GM13977 (cell line): ENCODE measurements at places on chromosomes 2 and 18.

- no peak for DNase-seq
Observed at GRCh38 chr2:30372826-30373225, 74.2 kb upstream of the LCLAT1 start.

- no peak for DNase-seq
Observed at GRCh38 chr2:68579689-68580088, 63.7 kb upstream of the PROKR1 start.

GRCh38 chr2:129859175-129859574 lies 120.3 kb upstream of the RAB6C start:
- no peak for DNase-seq

DNA sequence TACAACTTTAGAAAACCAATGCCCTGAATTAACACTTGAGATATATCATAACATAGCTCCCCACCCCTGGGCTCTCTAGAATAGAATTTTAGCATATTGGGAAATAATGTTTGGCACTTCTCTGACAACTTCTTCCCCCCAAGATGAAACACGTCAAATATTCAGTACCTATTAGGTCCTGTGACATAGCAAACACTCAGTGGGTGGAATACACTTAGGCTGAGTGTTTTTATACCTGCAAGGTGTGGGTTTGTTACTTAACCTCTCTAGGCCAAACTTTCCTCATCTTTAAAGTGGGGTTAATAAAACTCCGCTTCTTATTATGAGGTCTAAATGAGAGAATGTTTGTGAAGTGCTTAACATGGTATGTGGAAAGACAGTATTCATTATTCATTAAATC lies 56.1 kb downstream of the LAMA3 start:
- DNase-seq = no peak

GRCh38 chr2:220847006-220847405 lies 725.1 kb downstream of the EPHA4 start:
- no peak for DNase-seq

DNA sequence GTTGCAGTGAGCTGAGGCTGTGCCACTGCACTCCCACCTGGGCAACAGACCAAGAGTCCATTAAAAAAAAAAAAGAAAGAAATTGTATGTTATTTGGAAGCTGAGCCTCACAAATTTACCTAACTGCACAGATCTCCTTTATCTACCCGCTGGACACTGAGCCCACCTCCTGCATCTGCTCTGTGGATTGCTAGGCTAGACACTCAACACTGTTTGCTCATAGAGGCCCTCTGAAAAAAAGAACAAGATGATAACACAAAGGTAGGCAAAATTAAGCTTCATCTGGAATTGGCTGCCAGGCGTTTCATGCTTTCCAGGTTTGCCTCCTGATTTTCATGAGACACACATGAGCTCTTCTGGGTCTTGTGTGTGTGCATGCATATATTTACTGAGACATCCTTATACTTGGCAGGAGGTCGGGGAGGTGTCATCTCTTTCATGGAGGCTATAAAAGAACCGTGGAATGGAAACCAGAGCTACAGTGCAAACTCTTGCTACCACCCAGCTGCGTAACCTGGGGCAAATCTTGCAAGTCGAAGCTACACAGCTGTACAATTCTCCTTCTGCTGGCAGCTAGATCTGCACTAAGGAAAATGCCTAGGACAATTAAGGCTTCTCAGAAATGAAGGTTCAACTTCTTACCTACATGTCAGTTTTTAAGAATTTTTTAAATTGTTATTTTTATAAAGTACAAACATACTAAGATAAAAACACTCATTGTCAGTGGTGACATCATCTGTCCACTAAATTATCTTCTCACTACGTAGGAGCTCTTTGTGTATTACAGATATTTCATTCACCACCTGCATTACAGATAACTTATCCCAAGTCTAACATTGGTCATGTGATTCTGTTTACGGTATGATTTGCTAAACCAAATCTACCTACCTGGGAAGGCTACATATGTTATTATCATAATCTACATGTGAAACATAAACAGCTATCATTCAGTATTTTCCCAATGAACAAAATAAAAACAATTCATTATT lies 63.1 kb downstream of the CABYR start:
- DNase-seq = no peak

GRCh38 chr2:49801898-49802450 lies 647.7 kb upstream of the FSHR start:
- DNase-seq = no peak

GRCh38 chr2:41737888-41738287 lies 309.9 kb upstream of the PKDCC start:
- DNase-seq = no peak

DNA sequence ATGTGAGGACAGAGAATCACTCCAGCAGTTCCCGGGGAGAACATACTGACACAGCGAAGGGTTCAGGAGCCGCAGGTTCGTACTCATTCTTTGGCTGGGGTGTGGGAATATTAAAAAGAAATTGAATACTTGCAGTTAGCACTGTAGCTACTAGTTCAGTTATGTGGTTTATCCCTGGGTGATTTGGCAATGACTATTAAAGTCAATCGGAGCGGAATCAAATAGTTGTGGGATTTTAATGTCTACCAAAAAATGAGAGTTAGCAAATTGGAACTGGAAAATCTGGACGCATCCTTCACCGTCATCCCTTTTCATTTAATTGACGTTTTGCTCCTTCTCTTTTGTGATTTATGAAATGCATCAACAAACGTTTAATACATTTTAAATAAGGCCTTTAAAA lies 50.8 kb downstream of the GBX2 start:
- DNase-seq = no peak

DNA sequence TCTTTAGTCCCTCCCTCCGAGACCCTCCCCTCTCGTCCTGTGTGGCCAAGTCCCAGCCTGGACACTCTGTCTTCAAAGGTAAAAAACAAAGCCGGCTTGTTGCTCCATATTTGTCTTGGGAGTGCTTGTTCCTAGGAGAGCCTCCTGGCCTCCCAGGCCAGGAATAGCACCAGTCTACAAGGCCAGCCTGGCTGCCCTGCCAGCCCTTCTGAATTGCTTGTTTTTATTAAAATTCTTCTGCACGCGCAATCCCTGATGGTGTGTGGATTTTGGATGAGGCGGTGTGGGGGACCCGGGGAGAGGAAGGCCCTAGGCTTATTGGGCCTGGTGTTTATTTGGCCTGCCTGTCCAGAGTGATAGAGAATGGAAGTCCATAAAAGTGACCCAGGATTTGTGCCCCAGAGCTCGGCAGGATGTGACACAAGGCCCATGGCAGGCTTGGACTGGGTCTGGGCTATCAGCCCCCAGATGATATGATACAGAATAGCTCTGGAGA lies 297.3 kb downstream of the CYP26B1 start:
- DNase-seq = no peak

DNA sequence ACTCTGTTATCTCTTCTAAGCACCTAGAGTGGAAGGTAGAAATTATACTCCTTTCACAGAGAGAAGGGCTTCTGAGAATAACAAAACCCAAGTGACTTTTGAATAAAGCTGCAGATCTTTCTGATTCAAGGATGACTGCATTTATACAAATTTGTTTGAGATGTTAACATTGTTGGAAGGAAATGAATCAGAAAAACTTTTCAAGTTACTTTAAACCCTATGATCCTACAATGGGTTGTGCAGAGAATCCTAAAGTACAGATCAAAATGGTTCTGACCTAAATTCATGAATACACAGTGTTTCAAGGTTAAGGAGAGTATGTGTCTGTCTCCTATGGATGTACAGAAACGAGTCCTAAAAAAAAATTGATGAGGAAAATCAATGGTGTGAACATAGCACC lies 1.8 kb downstream of the RFTN2 start:
- no peak for DNase-seq

DNA sequence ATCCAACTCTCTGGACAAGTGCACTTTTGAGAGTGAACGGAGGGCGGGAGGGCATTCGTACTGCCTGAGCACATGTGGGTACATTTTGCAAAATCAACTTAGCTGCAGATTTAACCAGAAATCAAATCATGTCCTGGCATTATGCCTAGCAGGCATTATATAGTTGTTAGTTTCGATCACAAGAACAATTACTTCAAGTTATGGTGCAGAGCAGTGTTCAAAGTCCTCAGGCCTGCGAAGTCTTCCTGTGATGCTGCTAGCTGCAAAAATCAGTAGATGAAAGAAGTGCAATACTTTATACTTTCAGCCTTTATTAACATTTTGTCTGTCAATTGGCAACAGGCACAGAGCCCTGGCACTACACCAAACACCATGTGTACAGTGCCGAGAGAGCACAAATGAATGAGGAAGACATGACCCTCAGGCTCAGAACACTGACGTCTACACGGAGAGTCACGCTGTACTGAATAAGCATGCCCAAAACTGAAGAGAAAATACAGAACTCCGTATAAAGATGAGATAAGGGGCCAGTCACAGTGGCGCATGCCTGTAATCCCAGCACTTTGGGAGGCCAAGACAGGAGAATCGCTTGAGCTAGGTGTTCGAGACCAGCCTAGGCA lies 92.1 kb upstream of the CREB1 start:
- DNase-seq = no peak

DNA sequence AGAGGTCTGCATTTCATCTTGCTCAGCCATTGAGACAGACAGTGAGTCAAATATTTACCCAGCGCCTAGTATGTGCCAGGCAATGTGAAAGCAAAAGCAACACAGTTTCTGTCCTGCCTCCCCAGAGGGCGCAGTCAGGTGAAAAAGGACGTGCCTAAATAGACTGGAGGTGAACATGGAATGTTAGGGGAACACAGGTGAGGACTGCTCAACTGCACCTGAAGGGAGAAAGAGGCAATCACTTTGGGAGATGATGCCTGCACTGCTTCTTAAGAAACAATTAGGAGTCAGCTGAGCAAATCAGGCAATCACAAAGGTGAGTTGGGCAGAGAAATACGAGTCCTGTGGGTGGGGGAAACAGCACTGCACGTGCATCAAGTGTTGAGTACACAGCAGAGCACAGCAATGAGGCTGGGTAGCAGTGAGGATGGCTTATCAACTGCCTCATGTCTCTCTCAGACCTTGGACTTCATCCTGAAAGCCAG lies 218.3 kb upstream of the SMAD7 start:
- peak; percentile 6 for DNase-seq

GRCh38 chr18:1446765-1447164 lies 542.1 kb downstream of the ADCYAP1 start:
- no peak for DNase-seq
